ENCODE measurements at places on chromosomes 2 and 18.

DNA sequence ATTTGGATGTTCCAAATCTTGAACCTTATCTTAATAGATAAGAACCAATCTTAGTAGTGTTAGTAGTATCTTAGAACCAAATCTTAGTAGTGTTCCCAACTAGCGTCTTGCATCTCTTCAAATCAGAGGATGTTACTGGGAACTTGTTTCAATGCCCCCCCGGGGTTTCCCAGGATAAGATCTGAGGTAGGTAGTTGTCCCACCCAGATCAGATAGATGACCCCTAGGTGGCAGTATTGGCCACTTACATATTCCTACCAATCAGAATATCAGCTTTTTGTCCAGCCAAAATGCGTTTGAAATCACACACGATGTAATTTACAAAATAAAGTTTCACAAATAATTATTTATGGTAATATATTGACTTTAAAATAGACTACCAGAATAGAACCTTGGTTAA is 314.8 kb downstream of the MBD2 start:
- no peak for DNase-seq

- no peak for DNase-seq
Observed at GRCh38 chr2:45119038-45119437, 109.8 kb upstream of the SIX2 start.

DNA sequence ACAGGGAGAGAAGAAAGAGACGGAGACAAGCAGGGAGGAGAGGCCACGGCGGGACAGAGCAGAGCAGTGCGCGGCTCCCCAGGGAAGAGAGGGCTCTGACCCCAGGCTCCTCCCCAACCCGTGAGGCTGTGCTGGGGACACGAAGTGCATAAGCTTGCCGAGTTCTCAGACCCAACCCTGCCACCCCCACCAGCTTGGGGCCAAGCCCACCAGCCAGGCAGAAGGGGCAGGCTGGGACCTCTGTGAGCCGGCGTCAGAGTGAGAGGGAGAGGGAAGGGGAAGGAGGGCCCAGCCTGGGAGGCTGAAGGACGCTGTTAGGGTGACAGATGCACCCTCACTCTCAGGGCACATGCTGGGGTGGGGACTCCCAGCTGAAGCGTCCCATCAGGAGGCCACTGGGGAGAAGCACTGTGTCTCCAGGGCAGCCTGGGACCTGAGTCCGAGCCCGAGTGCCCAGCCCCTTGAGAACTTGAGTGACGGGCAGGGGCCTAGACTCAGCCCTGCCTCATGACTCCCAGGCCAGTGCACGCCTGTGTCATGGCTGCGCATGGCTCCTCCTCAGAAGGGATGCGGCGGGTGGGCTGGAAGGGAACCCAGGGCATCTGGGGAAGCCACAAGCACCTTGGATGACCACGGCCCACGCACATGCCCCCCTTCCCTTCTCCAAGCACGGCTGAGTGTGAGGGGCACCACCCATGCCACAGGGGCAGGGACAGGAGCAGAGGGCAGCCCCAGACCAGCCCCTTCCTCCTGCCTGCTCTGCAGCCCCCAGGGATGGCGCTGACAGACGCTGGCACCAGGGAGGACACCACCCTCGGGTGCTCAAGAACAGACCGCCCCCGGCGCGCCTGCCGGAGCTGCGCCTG is 31.0 kb downstream of the MTERF4 start:
- DNase-seq = no peak

DNA sequence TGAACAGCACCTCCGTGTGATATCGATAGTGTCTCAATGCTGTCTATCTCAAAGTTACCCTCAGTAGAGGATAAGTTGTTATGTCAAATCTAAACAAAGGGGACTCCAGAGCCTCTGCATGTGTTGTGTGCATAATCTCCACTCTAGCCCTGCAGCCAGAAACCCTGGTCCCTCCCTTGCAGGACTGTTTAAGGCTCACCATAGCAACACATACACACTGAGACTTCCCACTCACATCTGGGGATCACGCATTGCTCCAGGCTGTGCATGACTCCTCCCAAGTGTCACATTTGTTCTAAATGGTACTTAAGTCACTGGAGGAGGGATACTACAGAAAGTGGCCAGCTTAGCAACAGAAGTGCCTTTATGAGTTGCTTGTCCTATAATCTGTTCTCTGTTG is 258.6 kb upstream of the CRIM1 start:
- DNase-seq = no peak

DNA sequence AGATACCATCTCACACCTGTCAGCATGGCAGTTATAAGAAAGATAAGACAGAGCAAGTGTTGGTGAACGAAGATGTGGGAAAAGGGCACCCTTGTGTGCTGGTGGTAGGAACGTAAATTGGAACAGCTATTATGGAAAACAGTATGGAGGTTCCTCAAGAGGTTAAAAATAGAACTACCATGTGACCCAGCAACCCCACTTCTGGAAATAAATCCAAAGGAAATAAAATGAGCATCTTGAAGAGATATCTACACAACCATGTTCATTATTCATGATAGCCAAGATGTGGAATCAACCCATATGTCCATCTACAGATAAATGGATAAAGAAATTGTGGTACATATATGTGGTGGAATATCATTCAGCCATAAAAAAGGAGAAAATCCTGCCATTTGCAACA is 26.9 kb downstream of the NGEF start:
- no peak for DNase-seq

DNA sequence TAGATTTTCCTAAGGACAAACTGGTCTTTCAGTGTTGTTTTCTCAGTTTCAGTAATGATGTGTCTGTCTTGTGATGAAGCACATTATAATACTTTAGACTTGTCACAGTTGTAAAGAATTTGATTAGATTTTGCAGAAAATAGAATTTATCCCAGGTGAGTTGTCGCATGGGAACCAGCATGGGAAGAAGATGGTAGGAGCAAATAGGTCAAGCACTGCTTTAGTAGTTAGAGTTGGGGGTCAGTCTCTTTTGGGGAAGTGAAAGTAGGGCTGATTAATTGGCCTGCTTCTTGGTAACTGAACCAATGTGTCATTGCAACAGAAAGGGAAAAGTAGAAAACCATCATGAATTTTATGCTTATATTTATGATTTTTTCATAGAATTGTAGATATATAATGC is 153.2 kb upstream of the MYO3B start:
- no peak for DNase-seq

DNA sequence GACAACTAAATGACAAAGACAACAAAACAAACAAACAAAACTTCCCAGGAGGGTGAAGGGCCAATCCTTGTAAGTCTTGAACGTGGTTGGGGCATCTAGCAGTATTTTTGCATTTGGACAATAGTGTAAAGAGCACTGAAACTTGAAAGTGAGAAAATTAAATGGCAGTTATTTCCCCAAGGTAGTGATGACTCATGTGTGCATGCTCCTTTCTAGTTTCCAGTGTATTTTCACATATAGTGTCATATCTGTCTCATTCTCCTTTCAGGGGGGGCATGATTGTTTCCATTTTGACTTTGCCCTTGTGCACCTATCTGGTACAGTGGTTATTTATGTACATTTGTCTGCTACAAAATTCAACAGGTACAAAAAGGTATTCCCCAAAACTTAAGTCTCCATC is 39.5 kb downstream of the CERS6 start:
- DNase-seq = no peak

- no peak for DNase-seq
Observed at GRCh38 chr2:184683911-184684310, 85.6 kb downstream of the ZNF804A start.
